ENCODE measurements at places on chromosomes 1 and 21.

- DNase-seq, result no peak
Observed at GRCh38 chr1:180309338-180309737, 79.3 kb downstream of the LHX4 start.

- DNase-seq, result no peak
Observed at GRCh38 chr1:185284116-185284515, 32.9 kb downstream of the IVNS1ABP start.

GRCh38 chr1:28761189-28761588 is 24.4 kb downstream of the YTHDF2 start:
- no peak for DNase-seq

GRCh38 chr1:33082575-33083108 is 1.7 kb downstream of the AZIN2 start:
- no peak for DNase-seq

DNA sequence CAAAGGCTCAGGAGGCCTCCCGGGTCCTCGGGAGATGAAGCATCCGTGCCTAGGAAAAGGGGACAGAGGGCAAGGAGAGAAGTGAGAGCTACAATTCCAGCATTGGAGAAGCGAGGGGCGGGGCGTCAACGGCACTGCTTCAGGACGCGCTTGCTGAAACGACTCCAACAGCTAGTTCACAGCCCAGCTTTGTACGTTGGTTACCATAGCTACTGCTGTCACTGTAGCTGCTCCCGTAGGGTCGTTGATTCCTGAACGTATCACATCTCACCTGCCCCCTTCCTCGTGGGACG is 63.1 kb downstream of the TOR1AIP2 start:
- DNase-seq, result no peak

GRCh38 chr21:34671891-34672290 is 3.1 kb downstream of the CLIC6 start:
- DNase-seq, result no peak

GRCh38 chr1:180615493-180616290 is 16.1 kb upstream of the XPR1 start:
- no peak for DNase-seq

DNA sequence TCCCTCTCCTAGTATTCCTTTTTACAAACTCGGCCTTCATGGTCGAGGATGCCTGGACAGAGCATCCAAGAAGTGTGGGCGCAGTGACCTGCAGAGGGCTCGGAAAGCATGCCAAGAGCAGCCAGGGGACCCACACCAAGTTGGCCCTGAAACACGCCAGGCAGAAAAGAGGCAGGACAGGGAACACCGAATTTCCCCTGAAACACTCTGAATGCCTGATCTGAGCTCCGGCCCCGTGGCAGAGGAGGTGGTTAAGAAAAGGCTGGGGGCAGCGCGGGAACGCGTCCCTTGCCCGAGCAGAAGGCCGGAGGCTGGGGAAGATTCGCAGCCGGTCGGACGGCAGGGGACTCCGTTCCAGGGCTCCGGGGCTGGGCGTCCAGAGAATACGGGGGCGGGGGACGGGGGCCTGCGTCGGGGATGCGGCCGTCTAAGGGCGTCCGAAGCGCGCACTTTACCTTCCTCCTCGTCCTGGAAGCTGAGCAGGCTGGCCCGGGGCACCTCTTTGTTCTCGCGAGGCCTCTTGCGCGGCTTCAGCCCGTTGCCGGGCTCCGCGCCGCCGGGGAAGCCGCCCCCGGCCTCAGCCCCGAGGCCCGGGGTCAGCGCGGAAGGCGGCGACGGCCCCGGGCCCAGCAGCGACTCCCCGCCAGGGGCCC is 558 bp downstream of the PAXBP1 start:
- peak; percentile 47 for DNase-seq

- peak; percentile 4 for DNase-seq
Observed at GRCh38 chr1:104780470-104781078, 1030.9 kb downstream of the AMY1C start.

GRCh38 chr1:23524716-23525401 is 6.2 kb downstream of the E2F2 start:
- no peak for DNase-seq

DNA sequence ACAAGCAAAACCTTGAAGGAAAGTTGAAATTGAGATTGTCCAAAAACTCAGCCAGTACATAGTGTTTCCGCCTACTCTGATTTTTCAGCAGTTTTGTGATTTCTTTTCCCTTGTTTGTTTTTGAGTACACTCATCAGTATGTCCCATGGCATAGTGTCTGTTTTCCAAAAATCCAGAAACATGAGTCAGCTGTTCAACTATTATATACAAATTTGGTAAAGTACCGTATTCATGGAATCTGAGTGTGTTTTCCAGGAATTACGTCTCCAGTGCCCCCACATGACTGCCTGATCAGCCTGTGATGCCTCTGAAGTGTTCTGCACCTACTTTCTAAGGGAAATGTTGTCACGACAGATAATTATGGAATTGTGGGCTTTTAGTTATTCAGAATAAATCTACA is 186.8 kb downstream of the LTN1 start:
- no peak for DNase-seq

- DNase-seq, result peak; percentile 39
Observed at GRCh38 chr1:200150721-200151120, 123.2 kb downstream of the NR5A2 start.

DNA sequence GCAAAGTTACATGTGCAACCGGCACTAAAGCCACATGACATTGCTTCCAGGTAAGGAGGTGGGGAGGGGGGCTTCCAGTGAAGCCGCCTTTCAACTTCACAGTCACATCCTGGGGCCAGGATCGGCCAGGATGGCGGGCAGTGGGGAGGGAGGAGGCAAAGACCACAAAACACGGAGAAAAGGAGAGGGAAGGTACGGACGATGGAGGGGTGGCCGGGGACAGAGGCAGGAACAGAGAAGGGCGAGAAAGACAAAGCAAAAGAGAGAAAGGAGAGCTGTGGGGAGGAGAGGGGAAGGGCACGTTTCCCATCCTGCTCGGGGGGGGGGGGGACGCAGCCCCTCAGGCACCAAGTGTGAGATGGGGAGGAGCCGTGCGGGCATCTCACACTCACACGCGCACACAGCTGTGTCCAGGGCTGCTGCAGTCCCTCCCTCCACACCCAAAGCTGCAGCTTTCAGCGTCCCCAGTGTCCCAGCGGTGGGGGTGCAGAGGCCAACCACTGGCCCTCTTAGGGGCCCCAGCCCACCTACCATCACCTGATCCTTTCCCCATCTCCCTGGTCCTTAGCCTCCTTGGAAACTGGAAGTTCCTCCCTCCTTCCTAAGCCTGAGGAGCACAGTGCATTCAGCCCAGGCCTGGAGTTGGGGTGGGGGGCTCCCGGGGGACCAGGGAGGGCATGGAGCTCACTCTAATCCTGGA is 2.4 kb downstream of the SH2D5 start:
- no peak for DNase-seq

- no peak for DNase-seq
Observed at GRCh38 chr1:159705251-159705903, 9.0 kb downstream of the CRP start.

GRCh38 chr1:244173769-244174168 is 122.7 kb downstream of the ZBTB18 start:
- no peak for DNase-seq

GRCh38 chr1:1510912-1511532 is 940 bp upstream of the ATAD3A start:
- DNase-seq, result peak; percentile 35

DNA sequence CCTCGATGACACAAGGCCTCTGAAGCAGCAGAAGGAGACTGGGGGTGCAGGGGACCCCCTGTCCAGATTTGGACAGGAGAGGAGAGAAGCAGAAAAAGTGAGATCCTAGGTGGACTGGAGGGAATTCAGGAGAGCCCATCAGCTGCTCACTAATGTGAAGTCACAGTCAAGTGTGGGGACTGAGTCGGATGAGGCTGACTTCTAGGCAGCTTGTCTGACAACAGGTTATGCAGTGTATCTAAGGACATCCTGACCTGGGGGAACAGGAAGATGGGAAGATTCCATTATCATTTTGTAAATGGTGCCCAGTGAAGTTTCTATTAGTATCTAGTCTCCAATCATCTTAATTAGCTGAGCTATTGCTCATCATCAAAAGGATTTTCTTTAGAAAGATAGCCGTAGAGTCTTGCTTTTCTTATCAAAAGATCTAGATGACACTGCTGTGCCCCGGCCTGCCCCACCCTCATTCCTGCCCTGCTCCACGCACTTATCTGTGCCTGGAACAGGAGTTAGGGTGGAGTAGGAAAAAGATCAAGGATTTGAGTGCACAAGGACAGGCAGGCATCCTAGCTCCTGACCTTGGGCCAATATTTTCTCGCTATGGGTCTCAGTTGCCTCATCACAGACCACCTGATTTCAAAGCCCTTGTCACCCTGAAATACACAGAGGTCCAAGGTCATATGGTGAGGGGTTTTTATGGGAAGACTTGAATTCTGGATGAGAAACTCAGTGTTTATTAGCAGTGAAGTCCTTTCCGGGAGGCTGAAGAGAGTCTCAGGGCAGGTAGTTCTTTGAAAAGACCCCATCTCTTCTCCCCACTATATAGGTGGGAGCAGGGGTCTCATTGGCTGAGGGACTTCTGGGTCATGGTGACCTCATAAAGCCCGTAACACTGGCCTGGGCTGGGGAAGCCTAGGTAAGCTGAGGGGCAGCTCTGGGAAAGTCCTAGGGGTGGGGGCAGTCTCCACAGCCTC is at the start of gene MROH7:
Gene MROH7 (plus strand): TSS at position 924 of the 974 bp plus-strand sequence. CDS start 11,141 bp downstream, outside the sequence.
- no peak for DNase-seq

- DNase-seq, result no peak
Observed at GRCh38 chr1:12400027-12400693, 170.3 kb downstream of the VPS13D start.

- DNase-seq, result no peak
Observed at GRCh38 chr1:181152892-181153633, 64.6 kb downstream of the IER5 start.

DNA sequence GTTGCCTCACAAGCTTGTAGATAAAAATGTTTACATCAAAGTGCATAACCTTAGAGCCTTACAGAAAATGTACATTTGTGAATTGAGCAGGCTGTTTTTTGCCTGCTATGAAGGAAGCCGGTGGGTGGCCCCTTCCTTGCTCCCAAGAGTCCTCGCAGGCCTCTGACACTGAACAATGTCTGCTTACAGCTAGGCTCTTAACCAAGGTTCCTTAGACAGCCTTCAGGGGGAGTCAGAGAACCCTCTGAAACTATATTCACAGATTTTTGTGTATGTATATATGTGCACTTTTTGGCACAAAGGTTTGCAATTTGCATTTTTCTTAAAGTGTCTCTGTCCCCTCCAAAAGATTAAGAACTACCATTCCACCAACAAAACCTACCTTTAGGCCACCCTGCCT is 282.6 kb downstream of the BARHL2 start:
- DNase-seq, result no peak

DNA sequence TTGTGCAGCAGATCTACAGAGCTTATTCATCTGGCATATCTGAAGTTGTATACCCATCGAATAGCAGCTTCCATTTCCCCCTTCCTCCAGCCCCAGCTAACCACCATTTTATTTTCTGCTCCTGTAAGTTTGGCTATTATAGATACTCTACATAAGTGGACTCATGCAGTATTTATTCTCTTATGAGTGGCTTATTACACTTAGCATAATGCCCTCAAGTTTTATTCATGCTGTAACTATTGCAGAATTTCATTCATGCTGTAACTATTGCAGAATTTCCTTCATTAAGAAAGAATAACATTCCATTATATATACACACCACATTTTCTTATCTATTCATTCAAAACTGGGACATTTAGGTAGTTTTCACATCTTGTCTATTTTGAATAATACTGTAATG is 30.5 kb upstream of the IFI16 start:
- no peak for DNase-seq

- no peak for DNase-seq
Observed at GRCh38 chr1:111496398-111496797, 7.0 kb downstream of the ADORA3 start.

DNA sequence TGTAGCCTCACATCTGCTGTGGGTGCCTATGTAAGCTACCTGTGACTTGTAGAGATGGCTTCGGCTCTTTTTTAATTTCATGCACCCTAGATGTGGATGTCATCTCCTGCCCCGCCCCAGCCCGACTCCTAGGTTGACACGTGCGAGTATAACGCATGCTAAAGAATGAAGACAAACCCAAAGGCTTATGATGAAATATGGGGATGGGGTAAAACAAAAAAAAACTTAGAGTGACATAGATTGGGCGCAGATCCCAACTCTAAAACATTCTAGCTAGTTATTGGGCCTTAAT is 613 bp upstream of the ERO1B start:
- peak; percentile 54 for DNase-seq

DNA sequence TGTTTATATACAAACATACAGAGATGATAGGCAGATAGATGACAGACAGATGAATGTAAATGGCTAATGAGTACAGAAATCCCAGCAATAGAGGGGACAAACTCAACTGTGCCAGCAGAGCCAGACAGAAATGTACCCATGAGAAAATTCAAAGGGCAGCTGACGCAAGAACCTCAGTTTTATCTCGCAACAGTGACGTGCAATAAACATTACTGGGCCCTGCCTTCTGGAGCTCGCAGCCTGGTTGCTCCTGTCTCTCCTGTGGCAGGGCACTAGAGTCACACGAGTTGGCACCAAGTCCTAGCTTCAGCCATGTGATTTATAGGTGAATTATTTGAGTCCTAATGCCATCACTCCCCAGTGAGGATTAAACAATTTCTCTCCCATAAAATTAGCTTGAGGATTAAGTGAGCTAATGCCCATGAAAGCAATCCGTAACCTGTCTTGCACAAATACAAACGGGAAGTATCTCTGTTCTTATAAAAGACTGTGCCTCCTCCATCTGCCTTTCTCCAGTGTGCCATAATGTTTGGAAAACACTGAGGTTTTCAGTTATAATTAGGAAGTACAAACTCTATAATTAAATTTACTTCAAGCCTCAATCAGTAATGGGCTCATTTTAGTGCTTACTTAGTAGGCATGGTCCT is 50.7 kb downstream of the VAV3 start:
- no peak for DNase-seq

DNA sequence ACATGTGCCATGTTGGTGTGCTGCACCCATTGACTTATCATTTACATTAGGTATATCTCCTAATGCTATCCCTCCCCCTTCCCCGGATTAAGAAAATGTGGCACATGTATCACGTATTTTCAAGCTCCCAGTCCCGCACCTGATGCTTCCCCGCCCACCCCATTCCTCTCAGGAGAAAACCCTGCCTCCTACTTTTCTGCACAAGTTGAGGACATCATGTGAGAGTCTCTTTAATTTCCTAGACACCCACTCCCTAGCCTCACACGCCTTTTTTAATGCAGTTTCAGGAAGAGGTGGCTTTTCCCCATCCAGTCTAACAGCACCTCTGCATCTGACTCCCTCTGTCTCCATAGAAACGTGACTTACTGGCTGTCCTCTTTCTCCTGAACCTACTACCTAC is 58.2 kb upstream of the GOLT1A start:
- no peak for DNase-seq

DNA sequence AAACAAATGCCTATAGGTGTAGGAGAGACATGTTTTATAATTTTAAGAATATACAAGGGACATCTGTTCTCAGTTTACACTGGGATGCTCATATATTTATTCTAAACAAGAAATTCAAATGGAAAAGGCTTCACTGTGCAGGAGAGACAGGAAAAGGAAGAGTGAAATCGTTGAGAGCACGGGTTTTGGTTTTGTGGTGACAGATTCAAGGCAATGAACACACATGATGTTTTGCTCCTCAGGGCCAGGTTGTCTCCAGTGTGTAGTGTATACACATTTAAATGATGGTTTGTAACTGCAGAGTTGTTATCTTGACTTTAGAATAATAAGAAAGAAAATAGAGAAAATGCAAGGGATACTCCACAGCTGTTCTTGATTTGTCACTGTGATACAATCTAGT is 73.7 kb downstream of the S1PR1 start:
- no peak for DNase-seq

Measured in activated CD4-positive, alpha-beta T cell treated with anti-CD3 and anti-CD28 coated beads, Interleukin-2, amount 50 U/mL, for 48 hours (primary cell).